A673 (cell line): ENCODE measurements at places on chromosomes 5 and 9. TPM values are rescaled to one million over a fixed set of nuclear protein-coding genes. Genes with fewer than 3 reads are reported as not detected.

- no peak overlapping the region for H3K4me3 ChIP-seq
- no peaks in the 10 kb centered on the region for H3K4me1 ChIP-seq
- H3K36me3 ChIP-seq = no peaks in the 10 kb centered on the region
- H3K27ac ChIP-seq = no peak overlapping the region
- H3K27me3 ChIP-seq = no peaks in the 10 kb centered on the region
- no peak for DNase-seq
Observed at GRCh38 chr9:116842658-116843057, 155.6 kb downstream of the TRIM32 start.

DNA sequence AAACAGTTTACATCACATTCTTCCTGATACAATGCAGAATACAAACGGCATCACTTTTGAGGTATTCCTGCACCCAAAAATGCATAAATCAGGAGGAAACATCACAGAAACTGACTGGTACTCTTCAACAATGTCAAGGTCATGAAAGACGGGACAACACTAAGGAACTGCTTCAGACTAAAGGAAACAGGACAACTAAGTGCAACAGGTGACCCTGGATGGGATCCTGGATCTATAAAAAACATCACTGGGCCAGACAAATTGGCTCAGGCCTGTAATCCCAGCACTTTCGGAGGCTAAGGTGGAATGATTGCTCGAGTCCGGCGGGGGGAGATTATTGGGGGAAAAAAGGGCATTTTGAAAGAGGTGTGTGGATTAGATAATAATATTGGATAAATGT is 22.6 kb downstream of the BTNL9 start:
- no peaks in the 10 kb centered on the region for H3K4me1 ChIP-seq
- peaks cover 62% of the 10 kb centered on the region for H3K27me3 ChIP-seq
- DNase-seq = no peak

GRCh38 chr9:124774129-124774978 is 2.6 kb upstream of the OLFML2A start:
- H3K4me1 ChIP-seq = peaks cover 11% of the 10 kb centered on the region
- peak; percentile 84 for DNase-seq
- H3K36me3 ChIP-seq = no peaks in the 10 kb centered on the region
- H3K27me3 ChIP-seq = no peaks in the 10 kb centered on the region
- H3K4me3 ChIP-seq = no peak overlapping the region

DNA sequence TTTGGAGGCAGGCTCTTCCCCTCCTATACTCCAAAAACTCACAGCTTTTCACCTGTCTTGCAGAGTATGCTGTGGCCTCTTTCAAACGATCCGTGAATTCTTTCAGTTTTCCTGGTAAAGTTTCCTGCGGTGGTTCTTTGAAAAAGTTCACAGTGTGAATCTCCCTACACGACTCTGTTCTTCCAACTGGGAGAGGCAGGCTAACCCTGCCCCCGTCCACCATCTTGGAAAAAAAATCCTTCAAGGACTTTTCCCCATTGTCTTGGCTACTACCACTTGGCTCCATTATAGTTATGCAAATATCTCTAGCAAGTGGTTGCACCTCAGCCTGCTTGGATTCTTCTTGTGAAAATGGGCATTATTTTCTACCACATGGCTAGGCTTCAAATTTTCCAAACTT is 382.6 kb downstream of the AGTPBP1 start:
- no peak overlapping the region for H3K27ac ChIP-seq
- no peak overlapping the region for H3K4me3 ChIP-seq
- DNase-seq = no peak

DNA sequence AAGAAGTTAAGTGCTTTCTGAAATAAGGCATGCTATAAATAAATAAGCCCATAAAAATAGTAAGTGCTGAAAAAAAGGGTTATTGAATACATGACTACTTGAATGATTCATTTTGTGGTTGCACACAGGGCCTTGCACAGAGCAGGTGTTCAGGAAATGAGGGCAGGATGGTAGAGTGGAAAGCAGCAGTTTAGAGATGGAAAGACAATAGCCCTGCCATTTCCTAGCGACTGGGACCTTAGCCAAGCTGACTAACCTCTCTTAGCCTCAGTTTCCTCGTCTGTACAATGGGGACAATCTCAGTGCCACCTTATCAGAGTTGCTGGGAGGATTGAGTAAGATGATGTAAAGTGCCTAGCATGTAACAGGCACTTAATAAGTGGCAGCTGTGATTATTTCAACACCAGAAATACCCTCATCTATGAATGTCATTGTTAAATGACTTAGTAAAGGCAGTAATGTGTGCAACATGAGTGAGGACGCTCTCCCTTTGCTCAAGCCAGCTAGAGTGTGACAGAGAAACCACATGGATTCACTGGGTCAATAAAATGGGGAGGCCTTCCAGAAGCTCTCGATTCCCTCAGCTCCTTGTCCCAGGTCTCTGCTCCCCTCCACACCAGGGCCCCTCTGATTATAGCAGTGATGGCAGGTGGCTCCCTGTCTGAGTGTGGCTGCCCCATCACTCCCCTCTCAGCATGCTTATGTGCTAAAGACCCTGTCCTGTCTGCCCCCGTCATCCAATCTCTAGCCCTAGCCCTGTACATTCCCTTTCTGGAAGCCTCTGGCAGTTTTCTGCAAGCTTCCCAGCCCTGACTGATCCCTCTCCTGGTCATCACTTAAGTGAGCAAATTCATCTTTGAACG is 16.0 kb upstream of the PHF19 start:
- peaks cover 14% of the 10 kb centered on the region for H3K4me1 ChIP-seq
- no peaks in the 10 kb centered on the region for H3K27me3 ChIP-seq
- no peak overlapping the region for H3K27ac ChIP-seq
- no peak overlapping the region for H3K4me3 ChIP-seq
- DNase-seq = peak; percentile 49

DNA sequence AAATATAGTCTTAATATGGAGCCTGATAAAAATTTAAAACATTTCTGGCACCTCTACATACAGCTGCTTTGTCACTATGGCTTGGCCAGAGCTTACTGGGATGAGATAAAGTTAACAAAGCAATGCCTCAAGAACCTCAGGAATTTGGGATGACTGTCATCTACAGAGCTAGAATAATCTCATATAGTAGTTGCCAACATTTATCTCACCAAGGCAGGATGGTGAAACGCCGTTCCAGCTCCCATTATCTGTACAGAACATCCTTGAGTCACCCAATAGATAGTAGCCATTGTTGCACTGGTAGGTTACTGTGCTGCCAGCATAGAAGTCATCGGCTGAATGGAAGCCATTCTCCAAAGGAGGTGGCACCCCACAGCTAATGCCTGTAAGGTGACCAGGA is 94.6 kb upstream of the TXNDC8 start:
- no peaks in the 10 kb centered on the region for H3K4me1 ChIP-seq
- no peak overlapping the region for H3K4me3 ChIP-seq
- H3K27me3 ChIP-seq = no peaks in the 10 kb centered on the region
- H3K36me3 ChIP-seq = no peaks in the 10 kb centered on the region

- peak overlapping the region; percentile 85 for H3K4me3 ChIP-seq
- DNase-seq = no peak
- H3K27ac ChIP-seq = peak overlapping the region; percentile 84
- H3K27me3 ChIP-seq = no peaks in the 10 kb centered on the region
Observed at GRCh38 chr9:2018162-2018643, 3.1 kb downstream of the SMARCA2 start.

GRCh38 chr9:87437966-87438365 is 59.7 kb upstream of the DAPK1 start:
- no peaks in the 10 kb centered on the region for H3K36me3 ChIP-seq
- no peak overlapping the region for H3K4me3 ChIP-seq
- H3K4me1 ChIP-seq = peaks cover 45% of the 10 kb centered on the region
- no peak for DNase-seq
- no peaks in the 10 kb centered on the region for H3K27me3 ChIP-seq

DNA sequence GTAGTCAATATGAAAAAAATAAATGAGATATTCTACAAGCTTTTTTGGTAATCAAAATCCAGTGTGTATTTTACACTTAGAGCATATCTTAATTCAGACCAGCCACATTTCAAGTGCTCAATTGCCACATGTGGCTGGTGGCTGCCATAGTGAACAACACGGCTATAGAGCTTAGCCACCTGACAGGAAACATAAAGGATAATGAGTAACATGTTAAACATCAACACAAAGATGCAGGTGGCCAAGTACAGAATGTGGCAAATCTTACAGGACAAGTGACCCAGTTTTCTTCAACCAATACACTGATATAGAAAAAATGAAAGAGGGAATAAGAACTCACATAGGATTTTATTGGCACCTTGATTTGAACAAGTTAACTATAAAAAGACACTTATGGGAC is 61.4 kb downstream of the KIF24 start:
- peaks cover 5% of the 10 kb centered on the region for H3K36me3 ChIP-seq
- H3K27ac ChIP-seq = no peak overlapping the region
- H3K4me1 ChIP-seq = no peaks in the 10 kb centered on the region
- no peaks in the 10 kb centered on the region for H3K27me3 ChIP-seq
- no peak for DNase-seq

DNA sequence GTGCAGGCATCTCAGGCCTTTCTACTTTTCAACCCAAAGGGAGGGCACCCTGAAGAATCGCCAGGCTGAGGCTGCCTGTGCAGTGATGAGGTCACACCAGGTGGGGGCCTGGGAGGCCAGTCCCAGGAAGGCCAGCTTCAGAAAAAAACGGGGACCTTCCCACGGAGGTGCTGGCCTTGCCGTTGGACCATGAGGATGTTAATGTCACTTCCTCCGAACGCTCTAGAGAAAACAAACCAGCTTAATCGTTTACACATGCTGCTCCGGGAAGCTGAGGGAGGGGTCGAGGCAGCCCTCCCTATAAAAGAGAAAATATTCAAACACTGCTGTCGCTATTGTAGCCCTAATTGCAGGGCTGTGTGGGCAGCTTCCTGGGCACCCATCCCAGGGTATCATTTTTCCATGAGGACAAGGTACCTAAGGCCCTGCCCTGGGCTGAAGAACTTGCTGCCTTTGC is 27.0 kb downstream of the PTGES start:
- no peak overlapping the region for H3K4me3 ChIP-seq
- no peaks in the 10 kb centered on the region for H3K36me3 ChIP-seq
- H3K27me3 ChIP-seq = no peaks in the 10 kb centered on the region
- H3K27ac ChIP-seq = peak overlapping the region; percentile 63
- DNase-seq = peak; percentile 61

The ARHGAP26 gene
- total RNA-seq = 25.5 and 25.8 TPM in 2 replicates

- DNase-seq = no peak
- H3K36me3 ChIP-seq = no peaks in the 10 kb centered on the region
- no peak overlapping the region for H3K4me3 ChIP-seq
- H3K27ac ChIP-seq = no peak overlapping the region
- H3K4me1 ChIP-seq = peaks cover 24% of the 10 kb centered on the region
Observed at GRCh38 chr9:123684393-123685149, 245.4 kb downstream of the DENND1A start.

- no peaks in the 10 kb centered on the region for H3K36me3 ChIP-seq
- H3K4me1 ChIP-seq = no peaks in the 10 kb centered on the region
- no peak overlapping the region for H3K4me3 ChIP-seq
- H3K27ac ChIP-seq = peak overlapping the region; percentile 8
- no peaks in the 10 kb centered on the region for H3K27me3 ChIP-seq
- peak; percentile 14 for DNase-seq
Observed at GRCh38 chr9:96100385-96101300, 201.3 kb downstream of the HSD17B3 start.

GRCh38 chr9:72338631-72339030 is 26.4 kb downstream of the ZFAND5 start:
- no peak overlapping the region for H3K4me3 ChIP-seq
- H3K4me1 ChIP-seq = no peaks in the 10 kb centered on the region
- no peaks in the 10 kb centered on the region for H3K27me3 ChIP-seq
- H3K36me3 ChIP-seq = no peaks in the 10 kb centered on the region
- DNase-seq = no peak

DNA sequence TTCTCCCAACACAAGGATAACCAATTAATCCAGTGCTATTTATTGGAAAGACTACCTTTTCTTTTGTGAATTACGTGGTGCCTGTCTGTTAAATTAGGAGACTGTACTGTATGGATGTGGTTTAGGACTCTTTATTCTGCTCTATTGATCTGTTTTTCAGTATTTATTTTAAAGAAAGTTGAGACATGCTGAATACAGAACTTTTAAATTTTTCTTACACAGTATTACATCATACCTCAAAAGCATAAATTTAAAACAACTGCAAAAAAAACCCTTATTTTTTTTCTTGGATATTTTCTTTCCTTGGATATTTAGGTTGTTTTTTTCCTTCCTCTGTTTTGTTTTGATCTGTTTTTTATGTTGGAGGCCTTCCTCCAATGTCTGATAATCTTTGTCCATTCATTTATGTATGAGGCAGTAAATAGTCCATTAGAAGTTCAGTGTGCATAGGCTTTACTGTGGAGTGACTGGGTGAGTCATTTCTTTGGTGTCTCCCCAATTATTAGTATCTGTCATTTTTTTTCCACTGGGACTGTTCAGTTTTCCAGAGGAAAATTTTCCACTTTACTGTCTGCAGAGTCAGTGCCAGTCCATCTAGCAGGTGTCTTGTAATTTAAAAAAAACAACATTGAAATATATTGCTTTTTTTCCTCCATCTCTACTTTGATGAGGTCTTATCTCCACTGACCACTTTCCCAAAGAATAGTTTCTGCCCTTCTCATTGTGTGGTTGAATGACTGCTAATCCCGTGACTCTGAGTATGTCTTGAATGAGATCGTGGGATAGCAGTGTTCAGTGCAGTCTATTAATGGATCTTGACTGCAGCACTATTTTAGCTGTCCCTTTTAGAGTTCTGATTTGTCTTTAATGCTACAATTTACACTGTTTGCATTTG is 15.2 kb downstream of the CYSTM1 start:
- peaks cover 12% of the 10 kb centered on the region for H3K4me1 ChIP-seq
- no peaks in the 10 kb centered on the region for H3K27me3 ChIP-seq
- peak overlapping the region; percentile 41 for H3K27ac ChIP-seq
- peak; percentile 24 for DNase-seq
- no peaks in the 10 kb centered on the region for H3K36me3 ChIP-seq
- no peak overlapping the region for H3K4me3 ChIP-seq

The ACTBL2 gene
- not detected in 2 replicates for total RNA-seq

The C8G gene
- 0.74 and 0.75 TPM in 2 replicates for total RNA-seq

- H3K27me3 ChIP-seq = no peaks in the 10 kb centered on the region
- H3K27ac ChIP-seq = no peak overlapping the region
- DNase-seq = no peak
- no peaks in the 10 kb centered on the region for H3K36me3 ChIP-seq
Observed at GRCh38 chr9:4894076-4894475, 91.0 kb upstream of the JAK2 start.

The GABRA6 gene
- total RNA-seq = not detected in 2 replicates

GRCh38 chr5:168288349-168289245 is 2.8 kb upstream of the WWC1 start:
- no peaks in the 10 kb centered on the region for H3K4me1 ChIP-seq
- no peak for DNase-seq
- no peak overlapping the region for H3K4me3 ChIP-seq
- no peak overlapping the region for H3K27ac ChIP-seq
- no peaks in the 10 kb centered on the region for H3K27me3 ChIP-seq

DNA sequence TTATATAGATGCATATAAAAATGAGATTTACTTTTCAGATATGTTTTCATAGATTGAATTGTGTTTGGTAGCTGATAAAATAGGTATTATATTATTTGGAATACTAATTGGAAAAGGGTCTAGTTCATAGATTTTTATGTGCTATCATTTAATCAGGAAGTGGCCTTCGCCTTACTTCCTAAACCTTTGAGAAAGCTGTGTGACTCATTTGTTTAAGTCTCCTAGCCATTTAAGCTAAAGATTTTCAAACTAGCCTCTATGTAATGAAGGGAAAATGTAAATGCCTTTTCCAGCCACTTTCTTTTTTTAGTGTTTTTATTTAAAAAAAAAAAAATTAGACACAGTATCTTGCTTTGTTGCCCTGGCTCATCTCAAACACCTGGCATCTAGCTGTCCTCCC is 97.5 kb downstream of the DMXL1 start:
- peaks cover 6% of the 10 kb centered on the region for H3K36me3 ChIP-seq
- H3K4me1 ChIP-seq = peaks cover 9% of the 10 kb centered on the region
- DNase-seq = peak; percentile 36
- no peak overlapping the region for H3K27ac ChIP-seq
- H3K27me3 ChIP-seq = no peaks in the 10 kb centered on the region
- H3K4me3 ChIP-seq = no peak overlapping the region
